ENCODE measurements at places on chromosomes 4 and X.

- no peak for DNase-seq
Observed at GRCh38 chr4:188053302-188053701, 56.1 kb downstream of the TRIML2 start.

DNA sequence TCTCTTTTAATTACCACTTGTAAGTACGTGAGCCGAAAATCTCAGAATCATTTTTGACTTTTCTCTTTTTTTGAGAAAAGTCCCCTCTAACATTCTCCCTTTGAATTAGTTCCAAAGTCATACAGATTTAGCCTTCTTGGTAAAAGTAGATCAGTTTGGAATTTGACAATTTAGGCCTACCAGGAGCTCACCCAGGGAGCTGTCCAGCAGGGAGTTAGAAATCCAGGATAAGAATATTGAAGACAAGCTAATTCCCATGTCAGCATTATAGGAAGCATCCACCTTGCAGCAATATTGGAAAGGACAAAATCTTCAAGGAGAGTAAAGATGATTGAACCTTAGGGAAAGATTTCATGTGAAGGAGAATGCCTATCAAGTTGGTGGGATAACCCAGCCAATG lies 352.2 kb upstream of the CPEB2 start:
- no peak for DNase-seq

DNA sequence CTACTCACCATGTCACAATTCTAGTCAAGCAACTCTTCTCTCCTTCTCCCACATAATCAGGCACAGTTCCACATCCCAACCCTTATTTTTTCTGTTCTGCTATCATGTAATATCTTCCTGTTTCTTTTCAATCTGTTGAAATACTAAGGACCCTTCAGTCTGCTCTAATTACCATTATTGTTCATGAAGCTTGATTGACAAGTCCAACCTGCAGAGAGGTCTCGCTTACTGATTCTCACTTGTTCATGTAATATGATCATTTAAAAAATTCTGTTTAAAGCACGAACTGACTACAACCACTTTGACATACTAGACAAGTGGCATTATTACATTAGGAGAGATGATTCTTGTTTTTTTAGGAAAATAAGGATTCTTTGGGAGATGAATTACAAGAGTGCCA lies 108.6 kb upstream of the MAD2L1 start:
- no peak for DNase-seq

- DNase-seq: no peak
Observed at GRCh38 chr4:32042486-32043247, 1322.5 kb downstream of the PCDH7 start.

- DNase-seq: no peak
Observed at GRCh38 chr4:109182696-109183095, 119.8 kb downstream of the COL25A1 start.

GRCh38 chr4:138097912-138098600 lies 144.1 kb downstream of the SLC7A11 start:
- peak; percentile 6 for DNase-seq

- DNase-seq: no peak
Observed at GRCh38 chrX:54292755-54293154, 65.1 kb downstream of the WNK3 start.

DNA sequence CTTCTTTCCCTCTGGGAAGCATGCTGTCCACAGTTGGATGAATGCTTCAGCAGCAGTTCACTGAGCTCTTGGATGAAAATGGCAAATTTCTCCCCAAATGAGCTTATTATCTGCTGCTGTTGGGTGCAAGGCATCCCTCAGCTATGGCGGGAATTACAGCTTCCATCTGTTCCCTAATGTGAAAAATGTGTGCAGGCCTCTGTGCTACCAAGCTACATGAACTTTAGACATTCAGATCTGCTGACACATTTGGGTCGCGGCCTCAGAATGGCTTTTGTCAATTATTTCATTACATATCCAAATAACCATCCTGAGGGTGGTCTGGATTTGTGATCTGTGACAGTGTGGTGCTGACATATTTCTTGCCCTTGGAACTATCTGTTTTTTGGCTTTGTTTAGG lies 119.5 kb upstream of the SCML1 start:
- DNase-seq: no peak

GRCh38 chr4:101451086-101451485 lies 103.8 kb upstream of the PPP3CA start:
- no peak for DNase-seq

GRCh38 chr4:99208719-99209075 lies 10.3 kb downstream of the ADH6 start:
- no peak for DNase-seq

DNA sequence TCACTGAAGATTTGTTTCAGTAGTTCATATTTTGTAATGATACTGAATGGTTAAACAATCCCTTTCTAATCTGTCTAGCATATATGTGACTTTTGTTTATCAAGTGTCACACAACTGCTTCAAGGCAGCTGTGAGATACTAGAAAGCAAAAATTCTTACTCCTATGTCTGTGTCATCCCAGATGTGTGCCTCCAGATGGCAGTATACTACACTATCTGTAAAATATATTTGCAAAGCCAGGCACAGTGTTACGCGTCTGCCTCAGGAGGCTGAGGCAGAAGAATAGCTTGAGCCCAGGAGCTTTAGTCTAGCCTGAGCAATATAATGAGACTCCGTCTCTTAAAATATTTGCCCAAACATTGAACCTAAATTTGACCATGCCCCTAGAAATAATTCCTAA lies 4.0 kb downstream of the NUDT10 start:
- DNase-seq: peak; percentile 56

GRCh38 chr4:41994461-41994985 lies 4.2 kb downstream of the SLC30A9 start:
- no peak for DNase-seq

- no peak for DNase-seq
Observed at GRCh38 chr4:9781343-9782135, at the start of gene DRD5. Gene DRD5 (plus strand): TSS chr4:9781634. CDS start chr4:9782030, 396 bp downstream.

GRCh38 chrX:153061732-153062131 lies 5.5 kb downstream of the PNMA3 start:
- DNase-seq: peak; percentile 9

DNA sequence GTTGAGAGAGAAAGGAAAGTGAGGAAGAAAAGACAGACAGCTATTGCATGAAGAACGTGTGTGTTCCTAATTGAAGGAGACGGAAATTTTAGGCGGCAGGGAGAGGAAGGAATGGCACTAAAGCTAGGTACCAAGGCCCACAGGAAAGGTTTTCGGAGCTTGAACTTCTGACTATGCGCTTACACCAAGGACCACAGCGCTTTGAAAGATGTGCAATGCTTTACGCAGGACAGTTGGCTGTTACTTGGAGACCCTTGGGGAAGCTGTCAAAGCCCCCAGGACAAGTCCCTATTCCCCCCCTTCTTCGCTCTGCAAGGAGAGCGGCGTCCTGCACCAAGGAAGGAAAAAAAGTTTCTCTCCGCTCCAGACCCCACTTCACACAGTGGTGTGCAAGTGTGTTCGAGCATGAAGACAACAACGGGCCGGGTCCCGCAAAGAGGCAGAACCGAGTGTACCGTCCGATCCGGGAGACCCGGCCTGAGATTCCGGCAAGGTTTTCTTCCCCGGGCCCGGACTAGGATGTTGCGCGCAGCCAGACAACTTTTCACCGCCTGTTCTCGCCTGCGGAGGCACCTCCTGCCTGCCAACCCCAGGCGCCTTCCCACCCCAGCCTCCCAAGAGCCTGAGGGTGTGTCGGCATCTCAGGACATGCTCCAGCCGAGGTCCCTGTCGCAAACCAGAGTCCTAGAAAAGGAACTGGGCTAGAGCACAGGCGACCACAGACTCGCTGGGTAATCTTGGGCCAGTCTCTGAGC lies 896 bp downstream of the KDR start:
- no peak for DNase-seq

Data from SW480 (cell line).